Stimulated activated CD8-positive, alpha-beta memory T cell treated with anti-CD3 and anti-CD28 coated beads, Interleukin-2, amount 100 ng/mL, for 1 hour (primary cell): ENCODE measurements at places on chromosomes 1 and 21.
A peak's percentile ranks its signal among the peaks of the same experiment; 100 is the strongest.

- no peak for DNase-seq
These were observed 183.9 kb upstream of the NFIA start for GRCh38 chr1:60898413-60898812.

GRCh38 chr1:63524201-63524600 lies 876 bp downstream of the EFCAB7 start:
- no peak for DNase-seq

GRCh38 chr1:173914366-173914871 lies 2.7 kb downstream of the SERPINC1 start:
- DNase-seq: peak; percentile 0

DNA sequence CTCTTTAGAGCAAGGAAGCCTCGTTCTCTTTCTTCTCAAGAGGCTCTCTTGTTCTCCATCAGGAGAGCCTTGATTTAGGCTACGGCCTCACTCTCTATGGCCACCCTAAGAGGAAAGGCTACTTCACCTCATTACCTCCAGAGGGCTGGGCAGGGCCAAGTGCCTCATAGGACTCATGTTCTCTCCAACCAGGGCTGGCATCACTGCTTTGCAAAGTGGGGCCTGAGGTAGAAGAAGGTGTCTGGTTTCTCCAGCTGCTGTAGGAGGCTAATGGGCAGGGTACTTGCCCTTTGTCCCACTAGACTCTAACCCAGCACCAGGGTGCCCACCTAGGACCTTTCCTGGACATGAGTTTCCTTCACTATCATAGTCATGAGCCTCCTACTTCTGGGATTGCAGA lies 2.1 kb upstream of the ATXN7L2 start:
- no peak for DNase-seq

GRCh38 chr1:25971066-25971810 lies 26.6 kb downstream of the PAFAH2 start:
- no peak for DNase-seq

DNA sequence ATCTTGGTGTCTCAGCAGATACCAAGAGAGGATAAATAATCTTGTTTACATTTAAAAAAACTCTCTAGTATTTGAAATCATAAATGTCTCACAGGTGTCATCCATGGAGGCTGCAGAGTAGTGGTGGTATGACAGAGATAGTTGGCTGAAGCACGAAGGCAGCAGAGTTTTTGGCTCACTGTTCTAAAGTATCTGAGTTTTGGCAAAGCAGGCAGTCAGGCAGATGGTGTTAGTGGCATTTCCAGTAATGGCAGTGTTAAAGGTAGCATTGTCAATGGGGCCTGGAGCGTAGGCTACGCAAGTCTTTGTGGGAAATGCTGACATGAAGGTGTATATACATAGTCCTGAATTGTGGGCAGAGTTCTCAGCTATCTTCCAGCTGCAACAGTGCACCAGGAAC lies 68.5 kb upstream of the HSD17B7 start:
- no peak for DNase-seq

GRCh38 chr1:239929317-239929716 lies 162.4 kb upstream of the FMN2 start:
- DNase-seq: no peak

- DNase-seq: no peak
These were observed 85.9 kb downstream of the UROD start for GRCh38 chr1:45097944-45098343.

GRCh38 chr21:32312976-32313375 lies 14.3 kb downstream of the MRAP start:
- no peak for DNase-seq

GRCh38 chr1:195336812-195337211 lies 1271.4 kb downstream of the KCNT2 start:
- DNase-seq: no peak

DNA sequence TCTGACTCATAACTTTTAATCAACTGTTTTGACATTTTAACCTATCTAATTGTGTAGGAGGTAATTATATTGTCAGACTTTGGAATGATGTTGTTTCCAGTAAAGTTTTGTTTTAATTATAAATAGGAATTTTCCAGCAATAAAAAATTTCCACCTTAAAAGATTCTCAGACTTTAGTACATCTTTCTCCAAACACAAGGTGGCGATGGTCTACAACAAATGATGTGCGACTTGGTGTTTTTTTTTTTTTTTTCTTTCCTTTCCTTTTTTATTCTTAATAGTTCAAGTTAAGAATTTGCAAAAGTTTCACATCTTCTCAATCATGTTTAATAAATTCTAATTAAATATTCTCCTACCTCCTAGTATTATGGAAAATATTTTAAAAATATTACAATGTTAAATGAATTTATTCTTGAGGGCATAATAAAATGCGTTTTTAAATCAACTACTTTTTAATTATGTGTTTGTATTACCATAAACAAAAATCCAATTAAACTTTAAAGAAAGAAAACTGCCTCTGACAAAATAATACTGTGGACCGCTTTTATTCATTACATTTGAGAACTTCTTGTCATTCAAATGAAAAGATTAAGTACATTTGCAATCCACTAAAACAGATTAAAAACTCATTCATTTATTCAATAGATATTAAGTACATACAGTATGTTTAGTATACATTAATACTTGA lies 4.4 kb upstream of the ADAMTS1 start:
- no peak for DNase-seq

DNA sequence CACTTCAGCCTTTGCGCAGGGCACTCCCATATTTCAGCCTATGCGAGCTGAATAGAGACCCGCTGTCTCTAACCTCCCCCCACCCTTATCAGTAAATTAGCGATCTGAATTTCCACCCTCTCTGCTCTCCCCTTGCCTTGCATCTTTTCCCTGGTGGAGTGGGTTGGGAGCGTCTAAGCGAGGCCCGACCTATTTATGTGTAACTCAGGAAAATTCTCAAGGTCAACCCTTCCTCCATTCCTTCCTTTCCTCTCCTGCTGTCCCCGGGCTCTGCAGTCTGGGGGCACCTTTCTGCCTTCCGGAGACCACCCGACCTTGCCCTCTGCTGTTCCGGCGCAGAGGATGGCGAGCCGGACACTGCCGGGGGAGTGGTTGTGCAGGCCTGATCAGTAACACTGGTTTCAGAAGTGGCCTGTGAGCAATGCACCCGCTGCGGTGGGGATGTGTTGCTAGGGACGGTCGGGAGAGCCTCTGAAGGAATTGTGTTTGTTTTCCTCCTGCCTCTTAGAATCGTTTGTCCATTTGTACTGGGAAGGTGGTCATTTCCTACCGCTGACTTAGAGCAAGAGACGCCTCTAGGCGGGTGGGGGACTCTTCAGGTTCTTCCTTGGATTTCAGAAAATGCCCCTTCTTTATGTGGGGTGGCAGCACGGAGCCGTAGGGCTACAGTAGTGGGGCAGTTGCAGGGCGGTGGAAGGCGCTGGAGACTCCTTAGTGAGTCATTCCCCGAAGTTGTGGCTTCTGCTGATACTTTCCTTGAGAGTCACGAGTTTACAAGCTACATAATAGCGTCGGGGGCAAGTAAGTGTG lies 513 bp downstream of the MGST3 start:
- peak; percentile 3 for DNase-seq

DNA sequence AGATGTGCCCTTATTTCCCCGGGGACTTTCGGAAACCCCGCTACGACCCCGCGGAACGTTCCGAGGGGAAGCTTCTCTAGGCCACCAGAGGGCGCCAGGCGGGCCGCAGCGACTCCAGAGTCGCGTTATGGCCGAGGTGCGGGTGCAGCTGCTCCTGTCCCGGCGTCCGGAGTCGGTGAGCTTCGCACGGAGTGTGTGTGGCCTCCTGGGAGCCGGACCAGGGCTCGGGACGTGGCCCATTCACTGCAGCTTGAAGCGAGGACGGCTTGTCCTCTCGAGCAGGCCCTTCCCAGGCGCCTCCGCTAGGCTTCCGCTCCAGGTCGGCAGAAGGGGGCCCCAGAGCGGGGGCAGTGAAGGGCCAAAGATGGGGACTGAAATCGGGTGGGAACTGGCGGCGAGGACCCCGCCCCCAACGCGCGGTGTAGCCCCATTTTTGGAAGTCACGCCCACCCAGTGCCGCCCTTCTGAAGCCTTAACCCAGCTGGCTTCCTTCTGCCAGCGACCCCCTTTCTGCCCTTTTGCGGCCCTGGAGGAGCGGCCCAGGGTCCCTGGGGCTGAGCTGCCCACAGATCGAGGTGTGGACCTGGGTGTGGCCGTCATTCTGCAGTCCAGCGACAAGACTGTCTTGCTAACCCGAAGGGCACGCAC lies at the start of gene NUDT17:
NUDT17 (plus strand) TSS at position 117 of the 648 bp plus-strand sequence; CDS start at position 128, 11 bp downstream.
- DNase-seq: peak; percentile 55

GRCh38 chr1:151370211-151370911 lies 2.1 kb downstream of the SELENBP1 start:
- no peak for DNase-seq

GRCh38 chr1:2593251-2593878 lies 6.8 kb downstream of the PRXL2B start:
- no peak for DNase-seq

DNA sequence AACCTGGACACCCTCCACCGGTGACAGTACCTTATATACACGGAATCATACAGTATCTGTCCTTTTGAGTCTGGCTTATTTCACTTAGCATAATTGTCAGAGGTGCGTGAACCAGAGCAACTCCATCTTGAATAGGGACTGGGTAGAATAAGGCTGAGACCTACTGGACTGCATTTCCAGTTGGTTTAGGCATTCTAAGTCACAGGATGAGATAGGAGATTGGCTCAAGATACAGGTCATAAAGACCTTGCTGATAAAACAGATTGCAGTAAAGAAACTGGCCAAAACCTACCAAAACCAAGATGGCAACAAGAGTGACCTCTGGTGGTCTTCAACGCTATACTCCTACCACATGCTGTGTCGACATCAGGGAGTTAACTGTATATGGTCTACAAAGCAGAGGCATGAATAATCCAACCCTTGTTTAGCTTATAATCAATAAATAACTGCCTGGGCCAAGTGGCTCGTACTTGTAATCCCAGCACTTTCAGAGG lies 1.4 kb upstream of the FDPS start:
- DNase-seq: no peak

- no peak for DNase-seq
These were observed 40.7 kb downstream of the MIGA1 start for GRCh38 chr1:77820121-77820520.

DNA sequence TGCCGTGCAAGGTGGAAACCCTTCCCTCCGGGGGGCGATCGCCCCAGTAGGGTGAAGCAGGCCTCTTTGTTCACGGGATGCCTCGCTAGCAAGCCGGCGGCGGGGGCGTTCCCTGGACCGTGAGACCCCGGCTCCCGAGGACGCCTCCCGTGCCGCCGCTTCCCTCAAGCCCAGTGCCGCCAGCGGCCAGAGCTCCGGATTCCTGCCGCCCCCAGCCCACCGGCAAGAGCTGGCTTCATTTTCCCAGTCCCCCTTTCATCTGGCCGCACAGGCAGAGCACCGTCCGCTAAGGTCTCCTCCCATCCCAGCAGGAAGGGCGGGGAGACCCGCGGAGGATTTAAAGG lies 16.3 kb downstream of the IER5 start:
- no peak for DNase-seq

- DNase-seq: no peak
These were observed 25.6 kb upstream of the ENAH start for GRCh38 chr1:225678545-225678944.

DNA sequence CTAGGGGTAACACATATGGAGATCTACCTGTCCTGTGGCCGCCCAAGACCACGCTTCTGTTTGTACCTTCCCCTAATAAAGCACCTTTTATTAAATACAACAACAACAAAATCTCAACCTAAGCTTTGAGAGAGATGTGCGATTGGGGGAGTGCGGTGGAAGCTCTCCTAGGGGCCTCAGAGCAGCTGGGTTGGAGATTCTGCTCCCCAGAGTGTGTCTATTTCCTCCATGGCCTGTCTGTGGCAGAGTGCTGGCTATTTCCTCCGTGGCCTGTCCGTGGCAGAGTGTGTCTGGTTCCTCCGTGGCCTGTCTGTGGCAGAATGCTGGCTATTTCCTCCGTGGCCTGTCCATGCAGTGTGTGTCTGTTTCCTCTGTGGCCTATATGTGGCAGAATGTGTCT lies 139.3 kb upstream of the IPO9 start:
- DNase-seq: no peak
